ENCODE measurements at places on chromosomes 5 and 9.

- DNase-seq = no peak
These were observed 131.3 kb downstream of the AOPEP start for GRCh38 chr9:94857791-94858190.

DNA sequence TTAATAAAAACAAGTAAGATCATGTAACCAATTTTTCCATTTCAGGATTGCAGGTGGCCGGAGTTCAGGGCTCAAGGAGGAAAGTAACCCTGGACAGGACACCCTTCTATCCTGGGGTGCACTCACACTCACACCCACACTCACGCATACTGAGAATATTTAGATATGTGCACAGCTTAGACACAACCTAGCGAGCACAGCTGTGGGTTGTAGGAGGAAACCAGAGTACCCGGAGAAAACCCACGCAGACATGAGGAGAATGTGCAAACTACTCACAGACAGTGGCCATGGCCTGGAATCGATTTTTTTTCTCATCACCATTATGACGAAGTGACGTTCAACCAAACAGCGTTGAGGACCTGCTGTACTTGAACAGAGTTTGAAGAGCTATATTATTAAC lies 4.5 kb upstream of the EFNA5 start:
- no peak for DNase-seq

- no peak for DNase-seq
These were observed 201.5 kb downstream of the AUH start for GRCh38 chr9:91160181-91160580.

GRCh38 chr9:87427851-87428506 lies 69.7 kb upstream of the DAPK1 start:
- DNase-seq = no peak

DNA sequence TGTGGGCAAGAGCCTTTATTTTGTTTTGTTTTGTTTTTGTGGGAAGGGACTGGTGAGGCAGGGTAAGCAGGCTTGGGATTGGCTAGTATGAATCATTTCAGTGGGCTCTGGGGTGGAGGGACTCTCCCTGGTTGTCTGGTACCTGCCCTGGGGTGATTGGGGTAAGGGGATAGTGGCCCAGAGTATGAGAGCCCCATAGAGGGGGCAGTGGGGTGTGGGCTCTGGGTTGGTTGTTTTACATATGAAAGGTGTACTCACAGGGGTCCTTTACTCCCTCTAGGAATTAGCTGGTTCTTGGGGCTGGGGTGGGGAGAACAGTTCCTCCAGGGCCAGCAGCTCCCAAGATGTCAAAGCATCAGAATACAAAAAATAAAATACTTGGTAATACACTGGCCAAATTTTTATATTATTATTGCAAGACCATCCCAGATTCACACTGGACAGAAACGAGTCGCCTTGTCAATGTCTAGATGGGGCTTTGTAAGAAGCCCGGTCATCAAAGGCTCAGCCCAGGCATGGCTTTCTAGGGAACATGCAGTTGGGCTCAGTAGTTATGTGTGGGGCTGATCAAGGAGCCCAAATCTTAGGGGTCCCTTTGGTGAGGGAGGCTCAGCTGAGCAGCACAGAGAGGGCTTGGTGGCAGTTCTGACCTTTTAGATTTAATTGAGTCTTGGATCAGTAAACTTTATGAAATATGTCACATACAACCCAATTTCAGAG lies 190.5 kb downstream of the NXNL2 start:
- DNase-seq = no peak

Data from HT1080 (cell line).